CD4-positive, alpha-beta T cell treated with Interleukin-10 for 1 hour (primary cell): ENCODE measurements at places on chromosomes 5 and 9.

DNA sequence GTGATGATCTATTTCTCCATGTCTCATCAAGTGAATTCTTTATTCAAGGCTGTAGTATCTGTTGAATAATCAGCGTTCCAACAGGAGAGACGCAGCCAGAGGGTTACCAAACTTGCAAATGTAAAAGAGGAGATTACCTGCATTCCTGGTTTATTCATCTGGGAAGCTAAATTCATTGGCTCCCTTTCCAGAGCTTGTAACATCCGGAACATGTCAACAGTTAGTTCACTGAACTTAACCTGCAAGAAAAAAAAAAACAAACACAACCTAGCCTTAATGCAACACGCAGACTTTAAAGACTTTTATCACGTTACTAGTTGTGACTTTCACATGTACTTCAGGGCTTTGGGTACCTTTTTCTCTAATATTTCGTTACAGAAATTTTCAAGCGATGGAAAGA, 62.4 kb upstream of the GOLGA1 start:
- DNase-seq = no peak

- DNase-seq = no peak
These were observed 6.8 kb upstream of the CEP120 start for GRCh38 chr5:123429993-123430392.

DNA sequence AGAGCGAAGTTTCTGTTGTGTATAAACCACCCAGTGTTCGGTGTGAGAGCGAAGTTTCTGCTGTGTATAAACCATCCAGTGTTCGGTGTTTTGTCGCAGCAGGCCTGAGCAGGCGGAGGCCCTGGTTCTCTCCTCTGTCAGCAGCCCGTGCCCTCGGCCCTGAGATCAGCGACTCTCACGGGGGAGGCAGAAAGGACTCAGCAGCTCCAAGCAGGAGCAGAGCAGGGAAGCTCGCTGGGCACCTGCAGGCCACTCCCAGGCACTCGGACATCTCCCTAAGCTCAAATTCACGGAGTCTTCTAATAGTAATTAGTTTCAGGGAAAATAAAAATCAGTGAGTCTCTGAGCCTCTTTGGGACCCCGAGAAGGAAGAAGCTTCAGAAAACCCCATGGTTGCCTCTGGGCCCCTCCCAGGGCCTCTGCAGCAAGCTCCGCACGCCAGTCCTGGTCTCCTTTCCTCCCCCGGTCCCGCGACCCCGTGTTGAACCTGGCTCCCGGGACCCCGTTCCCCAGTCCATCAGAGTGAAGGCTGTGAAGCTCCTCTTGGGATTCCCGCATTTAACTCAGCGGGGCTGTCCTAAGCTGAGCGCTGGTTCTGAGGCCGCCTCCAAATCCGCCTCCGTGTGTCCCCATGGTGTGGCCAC, 81.9 kb upstream of the ADAMTS2 start:
- DNase-seq = no peak

DNA sequence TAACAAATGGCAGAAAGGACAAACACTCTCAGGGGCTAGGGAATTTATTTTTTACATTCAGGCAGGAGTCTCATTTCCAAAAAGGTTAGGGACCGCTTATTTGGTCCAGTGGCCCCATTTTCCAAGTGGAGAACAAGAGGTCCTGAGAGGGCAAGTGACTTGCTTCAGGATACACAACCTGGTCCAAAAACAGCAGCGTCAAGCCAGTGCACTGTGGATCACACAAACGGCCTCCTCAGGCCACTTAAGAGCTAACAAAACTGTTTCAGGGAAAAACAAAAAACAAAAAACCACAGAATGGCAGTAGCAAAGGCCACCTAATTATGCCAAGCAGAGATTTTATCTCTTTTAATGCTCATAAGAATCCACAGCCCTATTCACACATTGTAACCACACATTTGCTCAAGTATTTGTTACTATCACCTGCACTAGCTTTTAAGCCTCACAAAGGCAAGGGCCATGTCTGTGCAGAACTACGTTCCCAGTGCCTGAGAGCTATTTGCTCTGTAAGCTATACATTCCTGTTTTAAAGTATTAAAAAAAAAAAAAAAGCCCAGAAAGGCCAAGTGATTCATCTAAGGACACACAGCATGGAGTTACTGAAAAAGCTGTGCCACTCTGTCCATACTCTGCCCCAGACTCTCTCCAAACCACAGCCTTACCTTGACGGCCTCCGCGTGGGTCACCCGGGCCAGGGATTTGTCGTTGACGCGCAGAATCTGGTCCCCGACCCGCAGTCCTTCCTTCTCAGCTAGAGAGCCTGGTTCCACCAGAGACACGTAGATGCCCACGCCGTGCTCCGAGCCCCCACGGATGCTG, 1.5 kb downstream of the WHRN start:
- DNase-seq = peak; percentile 39

DNA sequence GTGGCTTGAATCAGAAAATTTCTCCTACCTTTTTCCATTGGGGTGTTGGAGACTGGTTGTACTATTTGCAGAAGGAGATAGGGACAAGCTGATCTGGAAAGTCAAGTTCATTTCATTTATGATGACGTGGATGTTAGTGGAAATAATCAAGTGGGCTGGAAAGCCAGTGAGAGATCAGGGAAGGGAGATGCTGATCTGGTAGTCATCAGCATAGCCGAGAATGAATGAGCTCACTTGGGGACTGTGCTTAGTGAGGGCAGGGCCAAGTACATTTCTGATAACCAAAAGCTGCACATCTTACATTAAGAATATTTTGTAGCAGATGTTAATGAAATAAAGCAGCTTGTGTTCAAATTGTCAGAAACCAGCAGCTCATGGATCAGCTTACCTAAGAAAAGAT, 12.1 kb downstream of the MAN2A1 start:
- no peak for DNase-seq

DNA sequence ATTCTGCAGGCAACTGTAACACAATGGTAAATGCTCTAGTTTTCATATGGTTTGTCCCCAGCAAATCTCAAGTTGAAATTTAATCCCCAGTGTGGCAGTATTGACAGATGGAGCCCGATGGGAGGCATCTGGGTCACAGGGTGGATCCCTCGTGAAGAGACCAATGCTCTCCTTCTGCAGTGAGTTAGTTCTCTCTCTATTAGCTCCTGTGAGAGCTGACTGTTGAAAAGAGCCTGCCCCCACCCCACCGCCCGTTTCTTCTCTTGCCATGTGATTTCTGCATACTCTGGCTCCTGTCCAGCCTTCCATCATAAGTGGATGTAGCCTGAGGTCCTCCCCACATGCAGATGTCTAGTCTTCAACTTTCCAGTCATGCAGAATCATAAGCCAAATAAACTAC, 27.0 kb downstream of the IARS1 start:
- no peak for DNase-seq

- DNase-seq = no peak
These were observed 115.6 kb downstream of the CETN3 start for GRCh38 chr5:90293931-90294330.

- DNase-seq = no peak
These were observed 297.7 kb upstream of the EFNA5 start for GRCh38 chr5:107968406-107968843.

- DNase-seq = no peak
These were observed 47.3 kb upstream of the ACTBL2 start for GRCh38 chr5:57529864-57530263.

- no peak for DNase-seq
These were observed 408.1 kb downstream of the MAT2B start for GRCh38 chr5:163913548-163913947.

- DNase-seq = peak; percentile 19
These were observed 15.3 kb downstream of the MYMK start for GRCh38 chr9:133509179-133510083.

GRCh38 chr9:68746525-68746924, 41.5 kb downstream of the PIP5K1B start:
- DNase-seq = no peak
